IPS DF 19.7 (cell line): ENCODE measurements at places on chromosomes 6 and 20.

GRCh38 chr20:51419646-51420045 lies 122.9 kb downstream of the NFATC2 start:
- no peak for DNase-seq

- DNase-seq: no peak
Measured at GRCh38 chr20:43840382-43841070, 74.1 kb upstream of the TOX2 start.

GRCh38 chr6:99334526-99335127 lies 14.8 kb downstream of the FAXC start:
- no peak for DNase-seq

DNA sequence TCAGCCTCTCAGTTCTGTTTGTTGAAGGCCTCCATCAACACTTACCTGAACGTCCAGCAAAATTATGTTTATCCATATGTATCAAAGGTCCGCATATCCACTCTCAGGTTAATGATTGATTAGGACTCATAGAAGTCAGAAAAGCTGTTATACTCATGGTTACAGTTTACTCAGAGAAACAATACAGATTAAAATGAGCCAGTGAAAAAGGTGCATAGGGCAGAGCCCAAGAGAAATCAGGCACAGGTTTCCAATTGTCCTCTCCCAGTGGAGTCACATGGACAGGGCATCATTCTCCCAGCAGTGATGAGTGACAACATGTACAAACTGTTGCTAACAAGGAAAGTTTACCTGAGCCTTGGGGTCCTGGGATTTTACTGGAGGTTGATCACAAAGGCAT lies 36.2 kb downstream of the THEMIS start:
- no peak for DNase-seq

DNA sequence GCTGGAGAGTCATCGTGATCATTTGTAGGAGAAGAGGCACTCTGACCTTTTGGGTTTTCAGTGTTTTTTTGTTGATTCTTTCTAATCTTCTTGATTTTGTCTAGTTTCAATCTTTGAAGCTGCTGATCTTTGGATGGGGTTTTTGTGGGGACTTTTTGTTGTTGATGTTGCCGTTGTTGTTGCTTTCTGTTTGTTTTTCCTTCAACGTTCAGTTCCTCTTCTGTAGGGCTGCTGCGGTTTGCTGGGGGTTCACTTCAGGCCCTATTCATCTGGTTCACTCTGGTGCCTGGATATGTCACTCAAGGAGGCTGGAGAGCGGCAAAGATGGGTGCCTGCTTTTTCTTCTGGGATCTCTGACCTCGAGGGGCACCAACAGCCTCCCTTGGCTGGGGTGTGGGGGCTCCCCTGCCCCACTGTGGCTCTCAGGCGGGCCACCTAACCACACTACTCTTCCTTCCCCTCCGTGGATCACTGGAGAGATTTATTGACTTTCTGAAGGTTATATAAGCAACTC lies 21.5 kb upstream of the TMEM244 start:
- no peak for DNase-seq

DNA sequence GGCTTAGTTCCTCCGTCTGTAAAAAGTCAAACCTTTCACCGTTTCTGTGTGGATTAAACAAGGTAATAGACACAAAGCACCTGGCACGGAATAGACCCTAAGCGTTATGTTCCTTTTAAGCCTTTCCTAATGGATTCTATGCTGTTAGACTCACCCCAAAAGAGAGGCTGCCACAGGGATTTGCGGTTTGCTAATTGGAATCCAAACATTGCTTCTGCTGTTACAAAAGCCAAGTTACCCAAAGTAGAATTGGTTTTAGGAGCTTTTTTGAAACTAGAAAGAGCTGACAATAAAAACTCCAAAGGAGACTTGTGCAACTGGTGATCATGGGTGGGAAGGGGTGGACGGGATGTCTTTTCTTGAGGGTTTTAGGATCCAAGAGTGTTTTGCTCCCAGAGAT lies 178.0 kb downstream of the BMP7 start:
- DNase-seq: no peak

- no peak for DNase-seq
Measured at GRCh38 chr20:62118113-62119043, 3.9 kb upstream of the LSM14B start.

DNA sequence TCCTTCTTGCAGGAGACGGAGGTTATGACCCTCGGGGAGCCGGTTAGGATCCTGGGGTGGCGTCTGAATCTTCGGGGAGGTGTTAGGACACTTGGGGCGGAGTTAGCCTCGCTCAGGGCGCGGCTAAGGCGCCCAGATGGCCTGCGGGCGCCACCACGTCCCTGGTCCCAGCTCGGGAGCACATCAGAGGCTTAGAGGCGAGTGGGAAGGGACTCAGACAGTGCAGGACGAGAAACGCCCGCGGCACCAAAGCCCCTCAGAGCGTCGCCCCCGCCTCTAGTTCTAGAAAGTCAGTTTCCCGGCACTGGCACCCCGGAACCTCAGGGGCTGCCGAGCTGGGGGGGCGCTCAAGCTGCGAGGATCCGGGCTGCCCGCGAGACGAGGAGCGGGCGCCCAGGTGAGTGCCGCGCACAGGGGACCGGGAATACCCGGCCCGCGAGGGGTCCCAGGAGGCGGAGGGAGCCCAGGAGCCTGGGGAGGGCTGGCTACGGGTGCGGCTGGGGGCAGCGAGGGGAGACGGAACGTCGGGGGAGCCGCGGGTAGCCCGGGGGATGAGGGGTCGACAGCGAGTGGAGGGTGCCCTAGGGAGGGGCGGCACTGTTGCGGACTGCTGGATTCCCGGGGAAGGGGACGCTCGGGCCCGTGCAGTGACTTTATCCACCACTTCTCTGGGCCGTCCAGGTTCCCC lies at the start of gene HCK:
HCK (plus strand) TSS at position 153 of the 688 bp plus-strand sequence.
- DNase-seq: no peak

DNA sequence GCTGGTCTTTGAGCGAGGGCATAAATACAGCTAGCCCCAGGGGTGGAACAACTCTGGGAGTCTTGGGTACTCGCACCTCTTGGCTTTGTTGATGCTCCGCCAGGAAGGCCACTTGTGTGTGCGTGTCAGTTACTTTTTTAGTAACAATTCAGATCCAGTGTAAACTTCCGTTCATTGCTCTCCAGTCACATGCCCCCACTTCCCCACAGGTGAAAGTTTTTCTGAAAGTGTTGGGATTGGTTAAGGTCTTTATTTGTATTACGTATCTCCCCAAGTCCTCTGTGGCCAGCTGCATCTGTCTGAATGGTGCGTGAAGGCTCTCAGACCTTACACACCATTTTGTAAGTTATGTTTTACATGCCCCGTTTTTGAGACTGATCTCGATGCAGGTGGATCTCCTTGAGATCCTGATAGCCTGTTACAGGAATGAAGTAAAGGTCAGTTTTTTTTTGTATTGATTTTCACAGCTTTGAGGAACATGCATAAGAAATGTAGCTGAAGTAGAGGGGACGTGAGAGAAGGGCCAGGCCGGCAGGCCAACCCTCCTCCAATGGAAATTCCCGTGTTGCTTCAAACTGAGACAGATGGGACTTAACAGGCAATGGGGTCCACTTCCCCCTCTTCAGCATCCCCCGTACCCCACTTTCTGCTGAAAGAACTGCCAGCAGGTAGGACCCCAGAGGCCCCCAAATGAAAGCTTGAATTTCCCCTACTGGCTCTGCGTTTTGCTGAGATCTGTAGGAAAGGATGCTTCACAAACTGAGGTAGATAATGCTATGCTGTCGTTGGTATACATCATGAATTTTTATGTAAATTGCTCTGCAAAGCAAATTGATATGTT lies 19.2 kb downstream of the IRF4 start:
- no peak for DNase-seq

DNA sequence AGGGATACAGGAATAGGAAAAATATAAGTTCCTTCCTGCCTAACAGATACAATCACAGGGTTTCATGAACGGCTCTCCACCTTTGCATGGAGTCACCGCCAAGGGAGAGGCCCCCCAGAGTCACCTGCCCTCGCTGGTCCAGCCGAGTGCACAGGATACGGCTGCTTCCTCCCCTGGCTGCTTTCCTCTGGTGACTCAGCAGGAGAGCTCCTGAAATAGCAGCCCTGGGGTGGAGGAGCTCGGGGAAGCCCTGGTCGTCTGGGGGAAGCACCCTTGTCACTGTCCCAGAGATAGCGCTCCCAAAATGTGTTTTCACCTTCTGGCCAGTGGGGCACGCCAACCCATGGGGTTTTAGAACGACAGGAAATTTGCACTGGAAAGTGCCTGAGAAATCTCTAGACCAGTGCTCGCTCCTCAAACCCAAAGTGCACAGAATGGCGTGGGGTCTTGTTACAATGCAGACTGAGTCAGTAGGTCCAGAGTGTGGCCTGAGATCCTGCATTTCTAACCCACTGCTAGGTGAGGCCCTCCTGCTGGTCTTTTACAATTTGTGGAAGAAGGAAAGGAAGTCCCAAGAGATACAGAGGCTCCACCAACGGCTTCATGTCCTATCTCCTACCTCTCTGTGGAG lies 35.9 kb upstream of the FAM50B start:
- no peak for DNase-seq

GRCh38 chr6:80094017-80094416 lies 12.5 kb upstream of the BCKDHB start:
- DNase-seq: no peak

DNA sequence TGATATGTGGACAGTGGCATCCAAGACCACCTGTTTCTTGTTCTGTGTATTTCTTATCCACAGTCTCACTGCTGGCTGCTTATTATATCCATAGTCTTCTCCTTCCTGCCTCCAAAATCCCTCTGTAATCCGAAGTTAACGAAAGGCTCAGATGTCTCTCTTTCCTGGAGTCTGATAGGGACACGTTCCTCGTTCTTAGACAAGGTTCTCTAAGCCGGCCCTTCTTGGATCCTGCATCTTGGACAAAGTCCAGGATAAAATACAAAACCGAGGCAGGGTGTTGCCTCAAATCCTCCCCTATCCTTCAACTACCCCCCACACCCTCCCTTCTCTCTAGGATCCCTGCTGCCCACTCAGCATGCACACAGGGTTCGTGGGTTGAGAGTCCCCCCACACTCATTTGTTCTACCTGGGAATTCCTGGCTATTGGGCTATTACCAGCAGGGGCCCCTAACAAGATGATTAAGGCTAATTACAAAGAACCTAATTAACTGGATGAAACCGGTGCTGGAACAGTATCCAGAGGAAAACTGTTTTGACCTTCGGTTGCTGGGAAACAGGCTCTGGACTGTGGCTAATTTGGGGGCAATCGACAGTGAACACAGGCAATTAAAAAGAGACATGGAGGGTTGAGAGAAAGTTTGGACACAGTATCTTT lies 32.7 kb upstream of the MRPS10 start:
- no peak for DNase-seq

DNA sequence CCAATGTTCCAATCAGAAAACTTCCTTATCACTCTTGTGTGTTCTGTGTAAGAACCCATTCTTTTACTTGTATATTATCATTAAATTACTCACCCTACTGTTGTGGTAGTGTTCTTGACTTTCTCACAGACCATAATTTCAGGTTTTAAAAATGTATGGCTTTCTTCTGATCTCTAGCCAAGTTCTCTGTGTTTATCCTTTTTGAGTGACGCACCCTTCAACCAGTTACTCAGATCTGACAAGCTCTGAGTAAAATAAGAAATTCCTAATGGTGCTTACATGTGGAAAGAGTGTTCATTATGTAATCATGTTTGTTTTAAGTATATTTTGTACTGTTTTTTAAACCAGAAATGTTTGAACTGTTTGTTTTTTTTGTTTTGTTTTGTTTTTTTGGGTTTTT lies 11.0 kb downstream of the TBPL1 start:
- DNase-seq: no peak

DNA sequence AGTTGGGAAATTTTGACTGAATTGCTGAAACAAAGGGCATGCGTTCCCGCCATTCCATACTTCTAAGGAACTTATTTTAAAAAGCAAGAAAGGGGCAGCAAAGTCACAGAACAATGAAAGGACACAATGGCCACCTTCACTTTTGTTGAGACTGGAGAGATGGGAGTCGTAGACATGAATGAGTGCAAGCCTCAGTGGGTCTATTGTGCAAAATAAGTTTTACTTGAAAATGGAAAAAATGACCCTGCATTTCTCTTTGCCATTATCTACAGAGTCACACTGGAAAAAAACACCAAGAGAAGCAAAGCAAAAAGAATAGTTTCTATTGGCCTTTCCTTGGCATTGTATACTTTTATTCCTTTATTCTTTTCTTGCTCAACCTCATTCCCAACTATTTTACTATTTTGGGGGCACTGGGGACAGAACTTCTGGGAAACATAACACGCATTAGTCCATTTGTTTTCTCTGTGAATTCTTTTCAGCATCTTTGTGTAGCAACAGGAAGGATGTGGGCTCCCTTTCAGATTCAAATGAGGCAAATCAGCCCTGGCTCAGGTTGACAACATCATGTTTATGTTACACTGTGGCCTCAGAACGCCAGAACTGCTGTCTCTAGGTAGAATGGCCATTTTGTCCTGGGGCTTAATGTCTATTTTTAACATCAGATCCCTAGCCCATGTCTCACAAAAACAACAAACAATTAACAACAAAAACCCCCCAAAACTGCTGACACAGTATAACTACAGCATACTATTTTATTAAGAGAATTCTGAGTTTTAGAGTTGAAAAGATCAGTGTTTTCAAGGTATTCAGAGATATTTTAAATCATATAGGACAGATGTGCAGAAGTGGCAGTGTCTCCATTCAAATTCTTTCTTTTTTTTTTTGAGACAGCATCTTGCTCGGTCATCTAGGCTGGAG lies 122.2 kb downstream of the FYN start:
- DNase-seq: peak; percentile 80

- DNase-seq: no peak
Measured at GRCh38 chr6:116986819-116987218, 109.8 kb downstream of the RFX6 start.

DNA sequence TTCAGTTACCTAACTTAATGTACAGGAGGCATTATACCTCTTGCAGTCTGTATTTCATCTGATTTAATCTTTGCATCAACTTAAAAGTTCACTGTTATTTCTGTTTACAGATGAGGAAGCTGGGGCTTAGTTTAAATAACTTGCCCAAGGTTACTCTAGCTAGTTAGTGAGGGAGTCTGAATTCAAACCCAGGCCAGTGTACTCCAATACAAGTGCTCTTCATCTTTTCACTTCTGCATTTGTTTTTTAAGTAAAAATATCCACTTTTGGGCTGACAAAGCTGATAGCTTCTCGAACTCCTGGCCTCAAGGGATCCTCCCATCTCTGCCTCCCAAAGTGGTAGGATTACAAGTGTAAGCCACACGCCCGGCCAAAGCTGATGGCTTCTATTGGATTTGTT lies 23.6 kb downstream of the RREB1 start:
- no peak for DNase-seq

DNA sequence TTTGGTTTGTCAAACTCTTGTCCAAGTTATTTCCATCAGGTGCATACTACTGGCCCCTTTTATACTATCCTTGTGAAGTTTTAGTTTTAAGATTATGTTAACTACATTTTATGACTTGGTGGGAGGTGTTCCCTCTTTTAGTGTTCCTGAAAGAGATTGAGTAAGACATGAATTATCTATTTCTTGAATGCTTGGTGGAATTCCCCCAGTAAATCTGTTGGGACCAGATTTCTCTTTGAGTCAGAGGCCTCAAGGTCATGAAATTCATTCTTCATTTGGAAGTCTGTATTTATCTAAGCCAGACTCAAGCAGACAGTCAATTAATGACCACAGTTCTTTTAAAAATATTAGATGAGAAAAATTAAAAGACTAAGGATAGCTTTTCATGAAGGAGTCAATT lies 81.3 kb downstream of the MOXD1 start:
- no peak for DNase-seq
